Ureter (tissue), 1 donor: ENCODE measurements at places on chromosomes 7 and 10. TPM values are rescaled to one million over a fixed set of nuclear protein-coding genes. Genes with fewer than 3 reads are reported as not detected.

DNA sequence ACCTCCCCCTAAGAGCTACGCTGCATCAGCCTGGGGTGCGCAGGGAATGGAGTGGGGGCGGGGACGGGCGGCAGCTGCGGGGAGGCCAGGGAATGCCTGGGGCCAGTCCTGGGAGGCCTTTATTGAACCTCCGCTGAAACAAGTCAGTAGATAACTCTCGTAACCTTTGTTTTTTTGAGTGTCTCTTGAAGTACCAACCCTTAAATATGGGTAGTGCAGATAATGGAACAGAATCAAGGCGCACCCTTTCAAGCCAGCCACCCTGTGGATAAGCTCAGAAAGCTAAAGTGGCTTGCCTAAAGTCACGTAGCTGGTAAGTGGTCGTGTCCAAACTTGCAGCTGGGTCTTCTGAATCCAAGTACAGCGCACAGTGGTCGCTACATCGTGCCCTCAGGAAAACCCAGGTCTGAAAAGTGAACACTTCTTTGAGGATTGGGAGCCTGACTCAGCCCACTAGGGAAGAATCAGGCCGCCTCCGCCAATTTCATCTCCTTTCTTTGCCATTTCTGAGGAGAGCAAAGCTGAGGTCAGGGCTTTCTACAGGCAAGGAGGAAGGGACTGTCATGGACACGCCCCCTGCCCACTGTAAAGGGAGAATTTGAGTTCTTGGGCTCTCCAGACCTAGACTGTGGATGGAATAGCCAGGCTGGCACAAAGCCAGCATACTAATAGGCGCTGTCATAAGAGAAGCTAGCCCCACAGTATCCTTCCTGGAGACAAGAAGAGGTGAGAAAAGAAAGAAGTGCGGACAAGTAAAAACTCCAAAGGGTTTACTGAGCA lies 3.2 kb upstream of the EGR2 start:
- no peak for DNase-seq

- no peak for DNase-seq
These were observed 18.6 kb downstream of the BLNK start for GRCh38 chr10:96252730-96253129.

DNA sequence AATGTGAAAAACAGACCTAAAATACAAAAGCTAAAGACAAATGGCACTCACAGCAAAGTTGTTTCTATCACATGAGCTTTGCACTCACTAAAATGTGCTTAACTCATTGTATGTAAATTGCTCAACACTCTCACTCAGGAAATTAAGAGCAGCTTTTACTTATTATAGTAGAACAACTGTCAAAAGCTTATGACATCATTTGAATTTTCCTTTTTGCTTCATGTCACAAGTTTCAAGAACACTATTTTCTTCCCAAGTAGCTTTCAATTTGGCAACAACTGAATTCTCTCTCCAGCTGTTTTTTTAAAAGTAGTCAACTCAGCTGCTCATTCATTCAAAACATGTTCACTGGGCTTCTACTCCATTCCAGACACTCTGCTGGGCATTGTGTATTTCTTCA lies 46.9 kb downstream of the ATE1 start:
- no peak for DNase-seq

SEC31B gene
- 16.0 TPM for total RNA-seq

OR6B1 gene
- not detected for total RNA-seq

CCDC7 gene
- total RNA-seq: 31.7 TPM

EXOSC1 gene
- total RNA-seq: 41.2 TPM

DRGX gene
- total RNA-seq: not detected
